ENCODE measurements at places on chromosomes 3 and 15. TPM values are rescaled to one million over a fixed set of nuclear protein-coding genes. Genes with fewer than 3 reads are reported as not detected.

ACTRT3 gene
- total RNA-seq: 3.0 TPM

THPO gene
- not detected for total RNA-seq

MRPL3 gene
- total RNA-seq: 210 TPM

CCDC80 gene
- total RNA-seq: not detected

SAMD7 gene
- total RNA-seq: not detected
